ENCODE measurements at places on chromosomes 4 and X. TPM values are rescaled to one million over a fixed set of nuclear protein-coding genes. Genes with fewer than 3 reads are reported as not detected.

TTC29 gene
- total RNA-seq: not detected

- no peak for DNase-seq
These were observed 246.7 kb upstream of the TLL1 start for GRCh38 chr4:165626316-165626715.

- no peak for DNase-seq
These were observed 1.8 kb downstream of the HS6ST2 start for GRCh38 chrX:132956421-132957210.

DNA sequence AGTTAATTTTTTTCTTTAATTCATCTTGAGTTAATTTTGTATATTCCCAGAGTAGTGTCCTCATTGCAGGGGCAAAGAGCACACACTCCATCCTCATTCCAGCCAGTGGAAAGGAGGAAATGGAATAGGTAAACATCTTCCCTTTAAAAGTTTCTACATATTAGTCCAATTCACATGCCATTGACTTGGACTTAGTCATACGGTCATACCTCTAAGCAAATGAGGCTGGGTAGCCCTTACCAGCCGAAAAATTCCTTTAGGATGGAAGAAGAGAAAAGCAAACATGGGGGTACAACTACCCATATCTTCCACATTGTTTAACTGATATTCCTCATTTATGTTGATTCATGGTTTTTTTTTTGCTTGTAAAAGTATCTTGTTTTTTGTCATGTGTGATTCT, 37.4 kb upstream of the NDP start:
- no peak for DNase-seq

- DNase-seq: peak; percentile 13
These were observed 685 bp downstream of the RAB9B start for GRCh38 chrX:103831342-103831802.

DNA sequence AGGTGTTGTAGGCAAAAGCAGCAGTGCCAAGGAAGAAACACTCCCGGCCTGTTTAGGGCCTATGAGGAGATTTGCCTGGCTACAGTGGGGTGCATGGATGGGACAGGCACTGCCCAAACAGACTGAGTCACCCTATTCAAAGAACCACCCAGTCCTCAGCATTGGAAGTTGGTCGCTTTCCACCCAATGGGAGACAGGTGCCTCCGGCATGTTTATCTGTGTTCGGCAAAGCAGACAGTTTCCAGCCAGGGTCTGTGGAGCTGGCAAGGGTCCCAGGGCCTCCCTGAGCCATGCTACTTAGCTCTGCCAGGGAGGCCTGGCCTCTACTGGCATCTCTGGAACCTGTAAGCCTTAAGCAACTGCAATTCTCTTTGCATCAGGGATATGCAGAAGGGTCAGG, 165.1 kb upstream of the ATP6AP2 start:
- DNase-seq: no peak

DNA sequence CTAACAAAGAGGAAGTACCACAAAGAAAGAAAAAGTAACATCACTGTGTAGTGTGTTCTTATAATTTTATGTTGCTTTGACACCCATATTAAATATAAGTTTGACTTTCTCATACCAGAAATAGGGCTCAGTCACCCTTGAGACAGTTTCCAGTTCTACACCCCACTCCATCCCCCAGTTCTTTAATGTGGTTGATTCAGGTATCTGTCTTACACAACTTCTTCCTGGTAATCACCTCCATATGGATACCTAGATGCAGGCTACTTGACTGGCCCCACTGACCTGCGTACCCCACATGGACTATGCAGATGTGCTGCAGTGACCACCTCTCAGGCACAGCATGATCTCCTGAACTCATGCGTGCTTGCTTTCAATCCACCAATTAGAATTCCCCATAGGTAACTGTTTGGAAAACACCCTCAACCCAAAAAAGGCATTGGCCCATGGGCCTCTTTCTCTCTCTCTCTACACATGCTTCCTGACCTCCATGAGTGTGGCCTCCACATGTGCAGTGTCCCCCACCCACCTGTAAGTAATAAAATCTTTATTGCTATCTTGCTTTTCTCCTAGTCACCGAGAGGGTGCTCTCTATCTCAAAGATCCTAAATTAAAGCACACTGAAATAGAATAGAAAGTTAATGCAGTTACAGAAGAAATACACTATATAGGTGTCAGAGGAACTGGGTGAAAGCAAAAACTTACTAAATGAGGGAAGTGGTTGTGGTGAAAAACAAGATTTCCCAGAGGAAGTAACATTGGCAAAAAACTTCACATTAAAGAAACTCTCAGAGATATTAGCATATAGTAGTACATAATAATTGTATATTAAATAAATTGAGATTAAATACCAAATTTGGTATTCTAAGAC, 98.4 kb downstream of the ZAR1 start:
- no peak for DNase-seq

DNA sequence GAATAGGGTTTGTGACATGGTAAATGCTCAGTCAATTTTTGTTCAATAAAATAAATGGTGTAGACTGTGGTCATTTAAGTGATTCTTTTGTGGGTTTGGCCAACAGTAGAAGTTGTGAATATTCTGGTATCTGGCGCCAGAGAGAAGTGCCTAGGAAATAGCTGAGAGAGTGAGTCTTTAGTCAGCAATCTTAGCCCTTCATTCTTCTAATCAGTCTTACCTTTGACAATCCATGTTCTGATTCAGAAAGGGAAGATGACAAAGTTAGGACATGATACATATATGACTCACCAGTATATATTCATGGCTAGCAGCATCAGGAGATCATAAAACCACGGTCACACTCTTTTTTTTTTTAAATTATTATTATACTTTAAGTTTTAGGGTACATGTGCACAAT, 141.8 kb upstream of the PCDH18 start:
- peak; percentile 60 for DNase-seq

All from HFFc6 (cell line).